ENCODE measurements at places on chromosomes 1 and 21.

DNA sequence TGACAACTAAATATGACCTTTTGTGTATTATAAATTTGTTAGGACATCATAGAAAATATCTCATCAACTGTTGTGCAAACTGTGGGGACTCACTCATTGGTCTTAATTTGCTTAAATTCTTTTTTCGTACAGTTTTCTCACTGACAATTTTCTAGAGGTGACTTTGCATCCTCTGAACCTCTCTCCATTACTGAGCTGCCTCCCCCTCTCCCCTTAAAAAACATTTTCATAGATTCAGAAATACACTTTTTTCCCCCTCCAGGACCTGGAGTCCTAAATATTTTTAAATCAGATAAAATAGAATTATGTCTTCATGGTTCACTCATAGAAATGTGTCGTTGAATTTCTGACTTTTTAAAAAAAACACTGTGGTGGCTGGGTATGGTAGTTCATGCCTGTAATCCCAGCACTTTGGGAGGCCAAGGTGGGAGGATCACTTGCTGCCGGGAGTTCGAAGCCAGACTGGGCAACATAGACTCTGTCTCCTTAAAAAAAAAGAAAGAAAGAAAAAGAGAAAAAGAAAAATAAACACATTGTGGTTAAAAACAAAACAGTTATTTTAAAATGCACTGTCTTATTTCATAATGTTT lies 1.5 kb downstream of the CNST start:
- DNase-seq = no peak

GRCh38 chr1:202615501-202616354 lies 94.5 kb downstream of the SYT2 start:
- no peak for DNase-seq

DNA sequence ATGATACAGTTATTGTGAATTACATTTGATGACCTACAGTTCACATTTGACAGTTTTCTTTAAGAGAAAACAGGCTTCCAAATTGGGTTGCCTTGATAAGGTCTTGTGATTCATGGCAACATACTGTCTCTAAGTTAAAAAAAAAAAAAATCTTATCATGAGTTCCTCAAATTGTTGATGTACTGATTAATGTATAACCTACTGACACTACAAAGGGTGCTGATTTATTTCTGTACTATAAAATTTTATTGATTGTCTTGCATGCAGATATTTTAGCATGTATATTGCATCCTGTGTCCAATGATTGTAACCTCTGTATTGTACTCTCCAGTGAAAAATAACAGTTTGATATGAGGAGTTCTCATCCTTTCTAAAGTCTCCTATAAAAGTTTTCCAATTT lies 197.3 kb upstream of the IVNS1ABP start:
- DNase-seq = no peak

GRCh38 chr1:200670242-200671118 lies 773 bp upstream of the DDX59 start:
- peak; percentile 52 for DNase-seq

- no peak for DNase-seq
Measured at GRCh38 chr1:40610156-40610555, 55.3 kb downstream of the RIMS3 start.
